ENCODE measurements at places on chromosomes 4 and X. TPM values are rescaled to one million over a fixed set of nuclear protein-coding genes. Genes with fewer than 3 reads are reported as not detected.

Gene DMRTC1B
- total RNA-seq, result not detected

Gene ATOH1
- total RNA-seq, result not detected

Gene CT45A1
- total RNA-seq, result not detected

Gene GATA1
- not detected for total RNA-seq

Gene ZNF674
- total RNA-seq, result 10.4 TPM

Gene ASMT
- total RNA-seq, result not detected

Gene SHOX
- not detected for total RNA-seq

Gene FAM47E
- 0.34 TPM for total RNA-seq

Gene SH3TC1
- 23.6 TPM for total RNA-seq

Gene PPM1K
- total RNA-seq, result 9.3 TPM

Gene C4orf51
- total RNA-seq, result not detected

Gene FAM241A
- total RNA-seq, result 4.1 TPM

Gene TMPRSS11B
- total RNA-seq, result 0.43 TPM

Gene SH3D19
- total RNA-seq, result 24.1 TPM

Gene MXRA5
- total RNA-seq, result 0.34 TPM

Gene C1QTNF7
- not detected for total RNA-seq

Gene NIPAL1
- 14.1 TPM for total RNA-seq

Gene DMP1
- total RNA-seq, result not detected

Gene PFKFB1
- total RNA-seq, result 0.21 TPM

Gene TMEM164
- total RNA-seq, result 24.3 TPM

Measured in nasal cavity respiratory epithelium epithelial cell of viscerocranial mucosa (primary cell).